T follicular helper cell (primary cell): ENCODE measurements at places on chromosomes 16 and 17.
A peak's percentile ranks its signal among the peaks of the same experiment; 100 is the strongest.

DNA sequence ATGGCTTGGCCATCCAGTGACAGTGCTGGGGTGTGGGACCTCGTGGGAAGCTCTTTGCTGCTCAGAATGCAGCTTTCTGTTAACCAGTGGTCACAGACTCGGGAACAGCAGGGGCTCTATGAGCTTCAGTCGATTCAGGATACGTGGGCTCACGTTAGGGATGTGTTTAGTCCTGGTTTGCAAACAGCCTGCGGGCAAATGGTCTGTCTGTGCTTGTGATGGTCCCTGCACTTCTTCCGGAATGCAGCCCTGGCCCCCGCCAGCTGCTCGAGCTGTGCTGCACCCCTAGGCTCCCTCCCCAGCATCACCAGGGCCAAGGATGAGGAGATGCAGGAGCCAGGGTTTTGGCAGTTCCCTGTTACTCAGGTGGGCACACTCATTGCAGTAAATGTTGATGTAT, 172.8 kb upstream of the CHMP6 start:
- no peak for DNase-seq

GRCh38 chr17:75205793-75206163, 299 bp downstream of the NUP85 start:
- no peak for DNase-seq

- no peak for DNase-seq
These were observed 72.6 kb downstream of the SYCE1L start for GRCh38 chr16:77271532-77272426.

DNA sequence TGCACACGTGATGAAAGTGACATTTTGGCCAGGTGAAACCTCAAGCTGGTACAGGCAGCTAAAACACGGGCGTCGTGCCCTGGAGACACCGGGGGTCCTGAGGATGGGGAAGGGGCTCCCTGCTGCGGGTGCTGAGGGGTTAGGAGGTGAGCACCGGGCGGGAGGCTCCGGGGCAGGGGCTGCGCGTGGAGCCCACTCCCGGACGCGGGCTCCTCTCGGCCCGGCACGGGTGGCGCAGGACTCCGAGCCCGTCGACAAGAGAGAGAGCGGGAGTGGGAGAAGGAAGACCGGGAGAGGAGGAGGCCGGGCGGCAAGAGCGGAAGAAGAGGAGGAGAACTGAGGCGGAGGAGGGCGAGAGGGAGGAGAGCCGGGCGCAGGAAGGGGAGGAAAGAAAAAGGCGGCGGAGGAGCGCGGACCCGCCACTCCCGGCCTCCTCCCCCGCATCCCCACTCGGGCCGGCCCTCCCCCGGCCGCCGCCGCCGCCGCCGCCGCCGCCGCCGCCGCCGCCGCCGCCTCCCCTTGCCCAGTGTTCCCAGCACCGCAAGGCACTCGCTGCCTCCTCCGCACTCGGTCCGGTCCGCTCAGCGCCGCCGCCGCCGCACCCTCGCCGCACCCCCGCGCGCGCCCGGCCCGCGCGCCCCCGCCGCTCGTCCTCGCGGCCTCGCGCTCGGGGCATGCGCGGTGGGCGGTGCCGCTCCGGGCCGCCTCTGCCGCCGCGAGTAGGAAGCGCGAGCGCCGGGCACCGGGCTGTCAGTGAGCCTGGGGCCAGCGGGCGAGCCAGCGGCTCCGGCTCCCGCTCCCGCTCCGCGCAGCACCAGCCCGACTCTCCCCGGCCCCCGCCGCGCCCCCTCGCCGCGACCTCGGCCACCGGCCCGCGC, at the start of gene PRKCA:
Gene PRKCA, plus strand, starts transcription at position 750 of the 878 bp plus-strand sequence.
- DNase-seq: peak; percentile 61

GRCh38 chr16:89823087-89823823, 5.0 kb upstream of the SPIRE2 start:
- DNase-seq: no peak

DNA sequence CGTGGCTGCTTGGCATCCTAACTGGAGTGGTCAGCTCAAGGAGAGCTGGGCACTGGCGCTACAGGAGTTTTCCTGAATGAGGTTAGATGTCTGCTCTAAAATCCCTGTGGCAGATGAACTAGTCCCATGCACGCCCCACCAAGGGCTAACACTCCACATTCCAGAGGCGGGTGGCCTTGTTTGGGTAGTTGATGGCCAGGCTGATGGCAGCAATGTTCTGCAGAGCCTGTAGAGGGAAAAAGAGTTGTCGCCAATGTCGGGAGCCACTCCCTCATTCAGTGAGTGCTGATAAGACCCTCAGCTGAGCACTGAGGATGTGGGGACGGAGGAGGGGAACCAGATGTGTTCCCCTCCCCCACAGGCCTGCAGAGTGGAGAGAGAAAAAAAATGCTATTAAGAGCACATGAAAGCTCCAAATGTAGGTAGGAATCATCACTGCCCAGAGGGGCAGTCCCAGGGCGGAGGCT, 42.5 kb upstream of the ATP2A3 start:
- DNase-seq: no peak

- no peak for DNase-seq
These were observed 132.9 kb upstream of the ANKFN1 start for GRCh38 chr17:56020369-56020768.

GRCh38 chr17:72236980-72237633, 116.3 kb downstream of the SOX9 start:
- DNase-seq: no peak

GRCh38 chr17:50890675-50891516, 24.7 kb upstream of the TOB1 start:
- no peak for DNase-seq

- DNase-seq: no peak
These were observed 6.3 kb downstream of the CSF3 start for GRCh38 chr17:40021451-40021971.
